ENCODE measurements at places on chromosomes 5 and 9.
A peak's percentile ranks its signal among the peaks of the same experiment; 100 is the strongest.

DNA sequence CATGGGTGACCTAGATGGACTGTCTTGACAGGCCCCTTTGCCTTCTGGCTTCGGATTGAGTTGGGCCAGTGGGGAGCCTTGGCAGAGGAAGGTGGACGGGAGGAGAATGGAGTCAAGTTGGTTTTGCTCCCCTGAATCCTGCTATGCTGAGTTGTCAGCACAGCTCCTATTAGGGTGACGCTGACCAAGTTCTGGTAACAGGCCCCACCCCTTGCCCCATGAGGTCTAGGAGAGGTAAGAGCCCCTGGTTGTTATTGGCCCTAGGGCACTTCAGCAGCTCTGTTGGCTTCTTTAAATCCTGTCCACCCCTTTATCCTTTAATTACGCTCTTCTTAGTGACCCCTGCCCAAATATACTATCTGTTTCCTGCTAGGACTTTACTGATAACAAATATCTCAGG, 39.4 kb upstream of the KIF2A start:
- no peak for DNase-seq

GRCh38 chr9:131522257-131523085, 8.6 kb downstream of the UCK1 start:
- no peak for DNase-seq

- DNase-seq: no peak
These were observed 3.6 kb upstream of the SARDH start for GRCh38 chr9:133741716-133742115.

DNA sequence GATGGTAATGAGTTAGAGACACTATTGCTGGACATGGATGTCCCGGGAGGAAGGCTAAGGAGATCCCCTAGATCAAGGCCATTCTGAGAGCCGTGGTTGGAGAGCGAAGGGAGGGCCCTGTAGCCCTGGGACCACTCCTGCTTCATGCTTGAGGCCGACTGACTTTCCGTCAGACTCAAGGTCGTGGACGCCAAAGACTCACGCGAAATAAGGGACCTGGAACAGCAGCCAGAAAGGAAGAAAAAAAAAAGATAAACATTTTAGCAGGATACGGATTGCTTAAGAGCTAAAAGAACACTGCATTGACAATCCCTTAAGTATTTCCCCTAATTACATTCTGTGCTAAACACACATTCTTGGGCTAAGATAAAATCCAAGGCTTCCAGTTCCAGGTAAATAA, 181.2 kb downstream of the GLIS3 start:
- DNase-seq: no peak

DNA sequence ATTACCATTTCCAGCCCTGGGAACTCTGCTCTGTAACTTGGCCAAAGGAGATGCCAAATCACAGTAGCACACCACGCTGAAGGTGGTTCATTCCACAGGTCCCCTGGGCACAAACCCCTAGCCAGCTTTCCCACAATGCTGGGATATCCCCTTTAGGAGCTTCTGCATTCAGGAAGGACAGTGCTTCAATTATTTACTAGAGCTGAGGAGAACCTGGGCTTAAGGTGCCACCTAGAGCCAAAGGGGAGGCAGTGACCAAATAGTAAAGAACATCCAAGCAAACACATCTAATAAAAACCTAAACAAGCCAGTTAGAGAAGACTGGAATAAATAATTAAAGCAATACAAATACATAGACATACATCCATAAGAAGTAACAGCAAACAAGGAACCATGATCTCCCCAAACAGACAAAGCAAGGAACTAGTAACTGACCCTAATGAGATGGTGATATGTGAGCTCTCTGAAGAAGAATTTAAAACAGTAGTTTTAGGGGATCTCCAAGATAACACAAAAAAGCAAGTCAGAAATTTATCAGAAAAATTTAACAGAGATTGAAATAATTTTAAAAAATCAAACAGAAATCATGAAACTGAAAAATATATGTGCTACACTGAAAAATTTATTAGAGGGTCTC, 14.6 kb downstream of the KIF4B start:
- DNase-seq: no peak

DNA sequence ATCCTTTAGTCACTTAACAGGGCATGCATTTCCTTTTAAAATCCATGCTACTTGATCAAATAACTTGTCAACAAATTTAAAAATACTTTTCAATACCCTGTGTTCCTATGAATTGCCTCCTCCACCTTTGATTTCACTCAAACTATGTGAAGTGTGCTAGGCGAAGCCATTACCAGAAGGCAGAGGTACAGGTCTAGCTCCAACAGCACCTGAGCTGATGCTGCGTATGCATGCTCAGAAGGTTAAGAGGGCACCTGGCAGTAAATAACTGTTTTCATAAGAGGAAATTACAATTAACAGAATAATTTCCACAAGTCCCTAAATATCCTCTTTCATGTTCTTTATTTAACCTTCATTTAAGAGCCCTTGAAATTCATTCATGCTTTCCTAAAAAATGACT, 251.8 kb downstream of the EFNA5 start:
- no peak for DNase-seq

GRCh38 chr5:9834871-9835770, 205.0 kb upstream of the TAS2R1 start:
- no peak for DNase-seq

DNA sequence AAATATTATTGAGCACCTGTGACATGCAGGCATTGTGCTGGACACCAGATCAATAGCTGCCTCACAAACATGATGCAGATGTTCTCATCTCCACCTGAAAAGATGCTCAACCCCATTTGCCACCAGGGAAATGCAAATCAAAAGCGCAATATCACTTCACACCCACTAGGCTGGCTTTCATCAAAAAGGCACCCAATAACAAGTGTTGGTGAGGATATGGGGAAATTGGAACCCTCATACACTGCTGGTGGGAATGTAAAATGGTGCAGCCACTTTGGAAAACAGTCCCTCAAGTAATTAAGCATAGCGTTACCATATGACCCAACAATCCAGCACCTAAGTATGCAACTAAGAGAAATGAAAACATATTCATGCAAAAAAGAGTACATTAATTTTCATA, 24.7 kb downstream of the FGF1 start:
- DNase-seq: no peak

DNA sequence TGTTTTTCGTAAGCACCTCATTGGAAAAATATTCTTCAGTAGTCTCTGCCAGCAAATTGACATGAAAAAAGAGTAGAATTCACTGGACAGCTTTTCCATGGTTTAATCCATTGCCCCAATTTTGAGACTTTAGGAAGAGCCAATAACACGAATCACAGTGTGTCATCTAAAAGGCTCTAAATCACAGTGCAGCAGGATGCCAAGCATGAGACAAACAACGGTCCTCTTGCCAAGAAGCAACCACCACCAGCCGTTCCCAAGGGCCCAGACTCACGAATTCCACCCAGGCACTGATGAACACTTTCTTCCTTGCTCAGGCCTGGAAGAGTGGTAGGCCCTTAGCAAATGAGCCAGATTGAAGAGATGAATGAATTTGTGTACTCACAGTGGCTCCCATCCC, 18.3 kb upstream of the IRX4 start:
- DNase-seq: peak; percentile 11

- no peak for DNase-seq
These were observed 9.3 kb downstream of the OR1N2 start for GRCh38 chr9:122562134-122562760.

DNA sequence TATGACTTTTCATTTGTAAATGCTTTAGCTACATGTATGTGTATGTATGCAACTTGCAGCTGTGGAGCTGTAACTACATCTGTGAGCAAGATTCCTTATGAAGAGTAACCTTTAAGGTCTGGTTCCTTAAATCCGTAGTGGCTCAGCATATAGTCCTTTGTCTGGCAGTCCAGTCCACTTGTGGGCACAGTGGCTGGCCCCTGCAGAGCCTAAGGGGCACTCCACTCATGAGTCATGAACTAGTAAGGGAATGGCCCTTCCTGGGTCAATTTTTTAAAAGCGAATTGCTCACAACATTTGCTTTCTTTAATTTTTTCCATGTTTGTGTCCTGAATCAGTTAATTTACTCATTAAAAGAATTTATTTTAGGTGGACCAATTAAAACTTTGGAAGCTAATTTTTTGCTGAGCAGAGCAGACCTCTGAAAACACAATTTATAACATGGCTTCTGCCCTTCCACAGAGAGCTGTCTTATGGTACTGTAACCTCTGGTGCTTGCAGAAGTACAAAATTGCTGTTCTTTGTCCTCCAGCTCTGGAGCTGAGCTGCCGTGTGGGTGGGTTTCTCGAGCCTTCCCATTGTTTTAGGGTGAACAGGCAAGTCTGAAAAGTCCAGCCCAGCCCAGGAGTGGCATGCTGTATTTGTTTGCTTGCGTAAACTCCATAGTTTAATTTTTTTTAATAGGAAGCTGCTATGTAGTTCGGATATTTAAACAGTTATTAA, 110.1 kb downstream of the MVB12B start:
- DNase-seq: no peak

- no peak for DNase-seq
These were observed 39.4 kb downstream of the RNF44 start for GRCh38 chr5:176497852-176498251.

- DNase-seq: no peak
These were observed 61.7 kb upstream of the PPP2R2B start for GRCh38 chr5:146940295-146940694.

- DNase-seq: no peak
These were observed 70.3 kb downstream of the SH3RF2 start for GRCh38 chr5:146006470-146007190.

DNA sequence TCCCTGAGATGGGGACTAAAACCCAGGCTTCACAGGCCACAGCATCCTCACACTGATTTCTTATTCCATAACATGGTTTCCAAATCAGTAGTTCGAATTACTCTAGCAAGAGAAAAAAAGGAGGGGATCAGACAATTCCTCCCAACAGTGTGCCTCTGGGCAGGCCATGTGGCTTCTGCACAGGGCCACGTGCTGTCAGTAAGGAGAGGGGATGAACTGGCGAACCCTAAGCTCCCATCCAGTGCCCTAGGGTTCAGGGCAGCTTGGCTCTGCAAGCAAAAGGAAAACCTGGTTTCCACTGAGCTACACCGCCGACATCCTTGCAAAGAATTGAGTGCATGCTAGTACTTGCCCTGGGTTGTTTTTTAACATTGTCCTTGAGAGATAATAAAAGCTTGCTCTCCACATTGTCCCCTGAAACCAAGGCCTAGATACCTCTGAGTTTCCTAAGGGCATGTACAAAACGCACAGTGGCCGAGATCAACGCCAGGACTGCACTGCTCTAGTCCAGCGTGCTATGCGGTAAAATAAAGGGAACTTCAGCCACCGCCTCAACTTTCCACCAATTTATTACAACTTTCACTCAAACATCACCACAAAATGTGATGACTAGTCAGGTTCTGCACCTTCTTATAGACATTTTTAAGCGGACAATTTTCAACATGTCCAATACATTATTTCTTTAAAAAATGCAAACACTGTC, 4.5 kb downstream of the CAMSAP1 start:
- DNase-seq: no peak

- DNase-seq: peak; percentile 40
These were observed 16.9 kb downstream of the DNAJC18 start for GRCh38 chr5:139422307-139422893.

GRCh38 chr9:4339357-4339756, 39.5 kb upstream of the GLIS3 start:
- peak; percentile 64 for DNase-seq

GRCh38 chr5:96984506-96985192, 48.8 kb downstream of the LNPEP start:
- DNase-seq: no peak

DNA sequence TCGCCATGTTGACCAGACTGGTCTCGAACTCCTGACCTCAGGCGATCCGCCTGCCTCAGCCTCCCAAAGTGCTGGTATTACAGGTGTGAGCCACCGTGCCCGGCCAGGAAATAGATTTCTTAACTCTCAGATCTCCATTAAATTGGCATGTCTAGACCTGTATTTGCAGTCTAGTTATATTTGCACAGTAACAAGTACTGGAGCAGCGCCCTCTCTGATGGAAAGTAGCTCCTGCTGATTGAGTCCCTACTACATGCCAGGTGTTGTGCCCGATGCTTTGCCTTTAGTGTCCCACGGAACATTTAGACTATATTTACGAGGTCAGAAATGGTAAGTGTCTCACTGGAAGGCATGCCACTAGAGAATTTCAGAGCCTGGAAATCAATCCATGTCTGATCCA, 15.8 kb upstream of the TMED9 start:
- DNase-seq: no peak

DNA sequence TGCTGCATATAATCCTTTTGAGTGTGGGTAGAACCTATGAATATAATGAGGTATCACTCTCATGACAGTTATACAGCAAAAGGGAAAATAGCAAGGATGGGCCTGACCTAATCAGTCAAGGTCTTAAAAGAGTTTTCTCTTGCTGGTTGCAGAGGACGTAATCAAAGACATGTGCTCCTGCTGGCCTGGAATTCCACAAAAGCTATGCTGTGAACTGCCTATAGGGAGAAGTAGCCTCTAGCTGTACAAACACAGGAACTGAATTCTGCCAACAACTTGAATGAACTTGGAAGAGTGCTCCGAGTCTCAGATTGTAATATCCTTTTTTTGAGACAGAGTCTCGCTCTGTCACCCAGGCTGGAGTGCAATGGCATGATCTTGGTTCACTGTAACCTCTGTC, 195.6 kb downstream of the PLK2 start:
- DNase-seq: no peak

GRCh38 chr9:88692827-88693226, 157.8 kb downstream of the NXNL2 start:
- DNase-seq: no peak

GRCh38 chr9:133440874-133441273, 18.7 kb downstream of the ADAMTS13 start:
- DNase-seq: no peak

GRCh38 chr5:142654578-142655058, 31.3 kb downstream of the FGF1 start:
- DNase-seq: no peak

DNA sequence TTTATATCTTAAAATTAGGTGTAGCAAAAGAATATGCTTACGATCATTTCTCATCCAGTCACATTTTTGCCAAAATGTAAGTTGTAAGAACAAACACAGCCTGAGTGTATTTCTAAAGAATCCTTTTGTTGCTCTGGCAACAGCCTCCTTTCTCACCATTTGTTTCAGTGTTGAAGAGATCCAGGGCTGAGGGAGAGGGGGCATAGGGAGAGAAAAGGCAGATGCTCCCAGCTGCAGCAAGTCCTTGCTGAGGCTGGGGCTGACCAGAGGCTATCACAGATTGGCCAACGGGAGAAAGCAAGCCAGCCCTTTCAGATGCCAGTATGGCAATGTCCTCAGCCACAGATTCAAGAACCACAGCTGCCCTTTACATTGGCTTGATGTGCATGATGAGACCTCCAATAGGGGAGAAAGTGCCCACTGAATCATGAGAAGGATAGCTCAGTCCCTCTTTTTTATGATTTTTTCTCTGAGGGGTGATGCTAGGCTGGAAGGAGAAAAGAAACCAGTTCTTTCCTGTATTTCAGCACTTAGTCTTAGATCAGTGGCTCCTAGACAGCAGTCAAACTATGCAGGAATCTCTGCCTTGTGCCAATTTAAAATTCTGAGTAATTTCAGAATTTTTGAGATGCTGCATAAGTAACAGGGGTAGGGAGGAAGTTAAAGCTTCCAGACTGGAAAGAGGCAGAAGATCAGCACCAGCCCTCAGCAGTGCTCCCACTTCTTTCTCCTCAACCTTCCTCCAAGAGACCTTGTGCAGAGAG, 142.1 kb downstream of the LHFPL2 start:
- no peak for DNase-seq

GRCh38 chr5:102773133-102773532, 18.0 kb downstream of the PAM start:
- DNase-seq: no peak

GRCh38 chr5:135193213-135194125, 159.4 kb upstream of the PITX1 start:
- DNase-seq: no peak

- no peak for DNase-seq
These were observed 11.4 kb downstream of the ISL1 start for GRCh38 chr5:51394609-51395008.

GRCh38 chr9:111000202-111000601, 38.1 kb downstream of the LPAR1 start:
- DNase-seq: no peak
